ENCODE measurements at places on chromosomes 2 and 18. TPM values are rescaled to one million over a fixed set of nuclear protein-coding genes. Genes with fewer than 3 reads are reported as not detected.

The SOX11 gene
- not detected for total RNA-seq

The VWC2L gene
- not detected for total RNA-seq

The PDE11A gene
- total RNA-seq: not detected

The HOXD13 gene
- total RNA-seq: not detected

The CYP20A1 gene
- total RNA-seq: 69.4 TPM

The METTL21A gene
- total RNA-seq: 11.1 TPM

The MAPK4 gene
- total RNA-seq: not detected

The FOXD4L1 gene
- total RNA-seq: 0.16 TPM

The SGPP2 gene
- total RNA-seq: not detected

DNA sequence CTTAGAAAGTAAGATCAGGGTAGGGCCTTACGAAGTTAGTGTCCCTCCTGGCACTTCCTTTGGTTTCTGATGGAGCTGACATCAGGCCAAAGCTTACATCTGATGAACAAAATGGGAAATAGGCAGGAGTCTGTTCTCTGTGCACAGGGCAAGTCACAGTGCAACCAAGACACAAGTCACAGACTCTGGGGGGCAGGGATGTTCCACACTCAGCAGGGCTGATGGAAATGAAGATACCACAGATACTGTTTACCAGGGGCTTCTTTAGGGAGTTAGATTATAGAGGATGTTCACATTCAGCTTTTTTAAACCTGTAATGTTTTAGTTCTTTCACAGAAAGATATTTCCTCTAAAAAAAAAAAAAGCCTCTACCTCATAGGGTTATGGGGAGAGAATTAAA is 106.2 kb upstream of the EPC2 start:
- DNase-seq: no peak

- DNase-seq: no peak
Measured at GRCh38 chr2:66198873-66199272, 236.1 kb upstream of the MEIS1 start.

- DNase-seq: no peak
Measured at GRCh38 chr18:55506074-55506473, 81.9 kb downstream of the TCF4 start.

- no peak for DNase-seq
Measured at GRCh38 chr2:165176780-165177179, 27.1 kb downstream of the SCN3A start.

- DNase-seq: peak; percentile 24
Measured at GRCh38 chr2:223537651-223538601, 64.2 kb downstream of the SCG2 start.

GRCh38 chr2:172518995-172519394 is 36.9 kb upstream of the PDK1 start:
- DNase-seq: no peak

GRCh38 chr2:234003972-234004617 is 46.4 kb upstream of the SPP2 start:
- peak; percentile 96 for DNase-seq

GRCh38 chr2:45169339-45170190 is 160.3 kb upstream of the SIX2 start:
- no peak for DNase-seq

- no peak for DNase-seq
Measured at GRCh38 chr2:230060672-230061293, 7.9 kb downstream of the SLC16A14 start.

DNA sequence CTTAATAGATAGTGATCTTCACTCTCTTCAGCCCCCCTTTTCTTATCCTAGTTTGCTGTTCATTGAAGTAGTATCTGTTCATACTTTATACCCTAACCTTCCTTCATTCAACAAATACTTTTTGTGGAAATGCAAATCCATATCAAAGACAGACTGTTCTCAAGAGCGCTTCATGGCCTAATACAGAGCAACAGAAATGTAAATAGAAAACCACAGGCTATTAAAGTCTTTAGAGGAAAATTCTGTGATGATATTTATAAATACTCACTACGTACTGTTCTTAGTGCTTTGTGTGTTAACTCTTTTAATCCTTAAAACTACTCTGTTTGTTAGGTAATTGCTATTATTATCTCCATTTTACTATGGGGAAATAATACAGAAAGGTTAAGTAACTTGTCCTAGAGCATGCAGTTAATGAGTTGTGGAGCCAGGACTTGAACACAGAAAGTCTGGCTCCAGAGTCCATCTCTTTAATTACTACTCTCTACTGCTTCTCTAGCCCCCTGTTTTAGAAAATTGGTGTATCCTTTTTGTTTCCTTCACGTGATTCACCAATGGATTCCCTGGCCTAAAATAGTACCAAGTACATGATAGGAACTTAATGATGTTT is 2.9 kb downstream of the MDH1 start:
- DNase-seq: no peak

DNA sequence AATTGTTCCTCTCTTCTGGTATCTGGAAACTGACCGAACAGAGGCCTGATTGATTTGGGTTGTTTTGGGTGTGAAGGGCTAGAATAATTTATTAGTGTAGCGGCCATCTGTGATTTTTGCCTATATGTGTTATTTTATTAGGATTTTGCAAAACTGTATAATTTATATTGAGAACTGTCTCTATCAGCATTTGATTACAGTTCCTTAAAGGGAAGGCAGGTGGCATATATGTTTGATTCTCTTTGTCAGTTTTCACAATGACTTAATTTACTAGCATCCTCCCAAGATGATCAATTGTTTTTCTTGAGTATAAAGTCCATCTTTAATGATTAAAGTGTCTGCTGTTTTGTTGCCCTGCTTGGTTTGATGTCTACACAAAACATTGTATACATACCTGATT is 4.5 kb downstream of the NBEAL1 start:
- no peak for DNase-seq

DNA sequence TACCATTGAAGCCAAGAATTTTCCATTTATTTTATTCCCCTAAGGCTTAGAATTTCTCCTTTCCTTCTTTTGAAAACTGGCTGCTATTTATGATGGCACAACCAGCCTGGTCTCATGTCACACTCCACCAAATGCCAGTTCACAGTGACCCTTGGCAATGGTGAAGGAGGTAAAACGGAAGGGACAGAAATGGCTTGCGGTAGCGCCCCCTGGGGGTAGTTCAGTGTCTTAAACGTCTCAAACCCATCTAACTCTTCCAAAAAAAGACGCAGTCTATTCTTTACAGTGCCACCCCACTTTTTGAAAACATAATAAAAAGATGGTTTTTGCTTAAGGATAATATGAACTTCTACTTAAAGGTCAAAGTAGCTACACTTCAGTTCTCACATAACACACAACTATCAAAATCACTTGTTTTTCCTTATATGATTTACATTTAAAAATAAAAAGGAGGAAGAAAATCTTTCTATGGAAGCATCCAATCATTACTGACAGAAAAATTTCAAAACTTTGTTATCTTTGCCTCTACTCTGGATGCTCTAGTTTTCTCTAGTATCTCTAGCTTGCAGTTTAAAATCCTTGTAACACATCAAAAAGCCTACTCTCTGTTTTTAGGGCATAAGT is 28.0 kb downstream of the PNO1 start:
- peak; percentile 44 for DNase-seq

DNA sequence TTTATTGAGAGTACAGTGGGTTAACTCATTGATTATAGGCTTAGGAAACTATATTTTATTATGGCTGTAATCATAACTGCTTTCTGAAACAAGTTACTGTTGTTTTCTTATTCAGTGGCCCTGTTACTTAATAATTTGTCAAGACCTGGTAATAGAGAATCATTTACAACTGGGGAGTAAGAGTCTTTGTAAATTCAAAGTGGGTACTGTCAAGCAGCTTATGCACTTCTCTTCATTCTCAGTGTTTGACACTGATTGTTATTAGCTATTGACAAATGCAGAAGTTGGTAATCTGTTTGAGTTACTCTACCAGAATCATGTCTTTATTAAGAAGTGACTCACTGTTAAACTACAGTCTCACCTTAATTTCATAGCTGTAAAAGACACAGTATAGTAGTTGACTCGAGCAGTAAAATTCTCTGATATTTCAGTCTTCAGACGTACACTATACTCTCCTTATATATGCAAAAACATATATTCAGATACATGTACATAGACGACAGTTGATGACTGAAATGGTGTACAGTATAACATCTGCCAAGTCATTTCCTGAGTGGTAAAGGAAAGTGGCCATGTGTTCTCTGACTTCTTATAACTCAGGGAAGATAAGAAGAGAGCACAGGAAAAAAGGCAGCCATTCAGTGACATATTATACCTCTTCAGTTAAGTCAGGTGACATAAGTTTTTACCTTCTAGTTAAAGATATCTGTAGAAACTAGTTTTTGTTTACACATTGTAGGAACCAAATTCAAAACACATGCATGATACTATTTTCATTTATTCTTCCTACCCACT is 36.0 kb upstream of the TTC27 start:
- DNase-seq: peak; percentile 25

GRCh38 chr2:128316777-128317180 is 1.9 kb downstream of the HS6ST1 start:
- no peak for DNase-seq

DNA sequence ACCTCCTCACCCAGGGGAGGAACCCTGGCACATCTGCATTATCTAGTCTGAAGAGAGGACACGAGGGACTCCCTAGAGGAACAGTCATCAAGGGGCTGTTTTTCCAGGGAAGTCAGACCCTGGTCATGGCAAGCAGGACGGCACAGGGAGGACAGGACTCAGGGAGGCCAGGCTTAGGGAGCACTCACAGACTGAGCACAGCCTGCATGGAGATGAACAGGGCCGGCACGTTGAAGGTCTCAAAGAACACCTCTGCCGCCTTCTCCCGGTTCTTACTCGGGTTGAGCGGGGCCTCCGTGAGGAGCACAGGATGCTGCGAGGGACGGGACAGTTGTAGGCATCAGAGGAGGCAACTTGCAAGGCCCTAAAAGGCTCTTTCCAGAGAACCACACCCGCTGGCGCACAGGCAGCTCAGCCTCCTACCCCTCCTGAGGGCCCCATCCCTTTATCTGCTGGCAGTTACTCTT is 5.1 kb downstream of the ACTR1B start:
- no peak for DNase-seq

- DNase-seq: no peak
Measured at GRCh38 chr18:51523671-51524070, 326.2 kb upstream of the MEX3C start.

- DNase-seq: no peak
Measured at GRCh38 chr2:142714600-142714999, 162.9 kb upstream of the KYNU start.

GRCh38 chr2:202113571-202114142 is 40.6 kb downstream of the KIAA2012 start:
- no peak for DNase-seq

DNA sequence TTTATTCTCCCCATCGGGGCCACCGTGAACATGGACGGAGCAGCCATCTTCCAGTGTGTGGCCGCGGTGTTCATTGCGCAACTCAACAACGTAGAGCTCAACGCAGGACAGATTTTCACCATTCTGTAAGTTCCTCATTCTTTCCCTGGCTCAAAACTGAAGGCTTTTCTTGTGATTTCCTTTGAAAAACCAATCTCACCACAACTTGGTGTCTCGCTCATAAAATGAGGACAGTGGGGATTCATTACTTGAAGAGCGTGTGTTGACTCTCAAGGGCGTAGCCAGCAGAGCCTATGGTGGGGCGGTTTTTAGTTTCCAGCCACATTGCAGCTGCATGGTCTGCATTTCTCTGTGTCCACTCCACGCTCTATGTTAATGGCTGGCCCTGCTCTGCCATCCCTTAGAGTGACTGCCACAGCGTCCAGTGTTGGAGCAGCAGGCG is 29.0 kb downstream of the SLC1A4 start:
- DNase-seq: no peak

GRCh38 chr2:22998359-22998758 is 386.6 kb upstream of the KLHL29 start:
- DNase-seq: no peak

- no peak for DNase-seq
Measured at GRCh38 chr2:8307606-8308180, 374.2 kb upstream of the ID2 start.

GRCh38 chr2:80874374-80874773 is 569.8 kb upstream of the LRRTM1 start:
- no peak for DNase-seq

DNA sequence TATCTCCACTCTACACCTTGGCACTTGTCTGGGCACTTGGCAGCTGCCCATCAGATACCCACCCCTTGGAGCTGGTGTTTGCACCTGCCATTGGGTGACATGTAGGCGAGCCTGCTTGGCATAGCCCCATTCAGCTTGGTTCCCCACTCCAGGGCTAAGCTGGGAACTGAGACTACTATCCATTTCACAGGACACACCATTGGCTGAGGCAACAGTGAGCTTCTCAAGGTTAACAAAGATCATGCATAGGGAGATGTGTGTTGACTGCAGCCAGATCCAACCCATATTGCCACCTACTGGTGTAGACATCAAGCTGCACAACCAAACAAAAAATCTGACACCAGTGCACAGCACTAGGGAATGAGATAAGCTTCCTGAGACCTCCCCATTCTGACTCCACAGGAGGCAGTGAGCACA is 1389.8 kb upstream of the TMEFF2 start:
- DNase-seq: peak; percentile 46

GRCh38 chr2:101809698-101810097 is 112.2 kb downstream of the MAP4K4 start:
- peak; percentile 49 for DNase-seq

DNA sequence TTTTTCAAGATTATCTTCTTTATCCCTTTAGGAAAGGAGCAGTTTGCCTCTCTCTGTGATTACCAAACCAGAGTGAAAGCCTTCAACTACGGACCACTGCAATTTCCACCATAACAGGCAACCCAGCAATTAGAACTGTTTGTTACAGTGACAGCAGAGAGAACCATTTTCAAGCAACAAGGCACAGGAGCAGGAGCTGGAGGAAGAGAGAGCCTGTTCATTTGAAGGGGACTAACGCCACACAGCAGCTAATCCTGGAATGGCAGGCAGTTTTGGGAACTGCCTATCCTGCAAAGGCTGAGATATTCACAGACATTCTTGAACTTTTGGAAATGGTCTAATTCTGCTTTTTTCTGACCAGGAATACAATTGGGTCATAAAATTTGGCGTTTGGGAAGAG is 1541.9 kb upstream of the PIK3C3 start:
- DNase-seq: no peak

DNA sequence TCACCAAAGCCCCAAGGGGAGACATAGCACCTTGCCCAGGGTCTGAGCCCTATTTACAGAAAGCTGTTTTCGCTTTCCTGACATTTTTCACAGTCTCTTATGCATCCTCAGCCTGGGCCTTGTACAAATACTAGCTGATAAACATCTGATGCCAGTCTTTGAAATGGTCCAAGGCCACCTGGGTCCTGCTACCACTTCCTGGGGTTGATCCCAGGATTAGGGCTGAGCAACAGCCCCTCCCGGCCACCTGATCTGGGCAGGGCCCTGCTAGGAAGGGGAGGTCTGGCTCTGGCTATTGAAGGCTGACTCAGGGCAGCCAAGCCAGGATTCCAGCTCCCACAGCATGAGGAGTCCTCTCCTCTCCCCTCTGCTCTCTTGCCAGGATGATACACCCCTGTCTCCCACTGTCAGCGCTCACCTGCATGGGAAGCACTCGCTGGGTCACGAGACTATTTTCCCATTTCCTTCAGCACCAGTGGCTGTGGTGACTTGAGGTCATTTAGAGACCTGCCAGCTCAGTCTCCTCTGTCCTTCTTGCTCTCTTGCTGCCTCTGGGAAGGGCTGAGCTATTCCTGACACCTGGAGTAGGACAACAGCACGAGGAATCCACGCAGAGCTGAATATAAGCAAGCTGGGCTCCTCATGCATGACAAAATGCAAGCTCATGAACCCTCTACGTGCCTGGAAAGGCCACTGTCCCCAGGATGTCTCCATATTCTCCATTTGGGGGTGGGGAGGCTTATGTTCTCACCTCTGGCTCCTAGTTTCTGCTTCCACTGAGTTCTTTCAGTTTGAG is 53.0 kb upstream of the LGALSL start:
- DNase-seq: no peak

- DNase-seq: no peak
Measured at GRCh38 chr2:237194081-237194480, 108.4 kb downstream of the COPS8 start.

- no peak for DNase-seq
Measured at GRCh38 chr2:65483763-65484162, 51.4 kb upstream of the SPRED2 start.
